Daoy (cell line): ENCODE measurements at places on chromosomes 4 and X.

DNA sequence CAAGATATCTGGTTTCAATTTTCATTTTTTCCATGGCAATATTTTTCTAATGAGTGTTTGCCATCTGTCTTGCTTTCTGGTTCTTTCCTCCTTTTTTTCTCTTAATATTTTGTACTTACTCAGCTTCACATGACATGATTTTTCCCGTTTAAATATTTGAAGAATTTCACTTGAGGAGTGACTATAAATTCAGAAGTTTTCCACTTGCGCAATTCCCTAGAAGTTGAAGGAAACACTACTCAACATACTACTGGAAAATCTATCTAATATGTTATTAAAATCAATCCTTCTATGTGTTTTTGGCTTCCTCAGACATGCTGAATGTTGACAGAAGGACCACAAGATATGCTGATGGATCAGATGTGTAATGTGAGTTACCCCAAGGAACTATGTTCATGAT is 36.8 kb upstream of the BANK1 start:
- DNase-seq, result no peak

DNA sequence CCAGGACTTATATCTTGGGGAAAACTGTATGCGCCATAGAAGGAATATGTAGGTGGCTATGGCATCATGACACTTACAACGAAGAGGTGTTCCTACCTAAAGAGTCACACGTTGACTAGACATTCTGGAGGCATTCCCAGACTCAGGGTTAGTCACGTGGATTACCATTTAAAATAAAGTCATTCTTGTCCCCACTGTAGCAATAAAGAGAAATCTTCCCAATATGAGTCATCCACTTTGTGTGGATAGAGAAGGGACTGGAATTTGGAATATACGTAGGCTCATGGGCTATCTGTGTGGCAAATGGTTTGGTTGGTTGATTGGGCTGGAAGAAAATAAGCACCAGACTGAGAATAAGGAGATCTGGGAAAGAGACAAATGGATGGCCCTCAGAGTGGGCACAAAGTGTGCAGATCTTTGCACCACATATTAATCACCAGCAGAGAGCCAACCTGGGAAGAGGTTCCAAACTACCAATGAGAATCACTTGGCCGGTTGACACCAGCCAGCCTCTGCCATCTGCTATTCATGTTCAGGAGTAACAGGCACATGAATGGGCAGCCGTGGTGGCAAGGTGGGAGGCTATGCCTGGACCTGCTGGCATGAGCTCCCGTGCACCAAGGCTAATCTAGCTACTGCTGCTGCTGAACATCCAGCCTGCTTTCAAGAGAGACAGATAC is 41.0 kb downstream of the MTNR1A start:
- no peak for DNase-seq

DNA sequence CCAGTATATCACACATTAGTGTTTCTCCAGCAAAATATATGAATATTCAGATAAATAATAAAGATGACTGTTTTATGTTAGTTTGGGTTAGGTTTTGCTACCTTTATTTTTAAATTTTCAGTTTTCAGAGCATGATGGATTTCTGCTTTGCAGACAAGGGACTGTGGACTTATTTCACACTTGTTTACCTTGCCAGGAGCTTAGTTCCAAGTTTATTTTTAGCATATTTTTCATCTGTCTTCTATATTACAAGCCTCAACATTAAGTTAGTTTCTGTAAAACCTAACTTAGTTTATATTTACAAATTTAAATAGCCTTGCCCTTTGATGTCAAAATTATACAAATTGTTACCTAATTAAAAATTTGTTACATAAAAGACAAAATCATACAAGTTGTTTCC is 163.4 kb downstream of the FBXW7 start:
- DNase-seq, result no peak

DNA sequence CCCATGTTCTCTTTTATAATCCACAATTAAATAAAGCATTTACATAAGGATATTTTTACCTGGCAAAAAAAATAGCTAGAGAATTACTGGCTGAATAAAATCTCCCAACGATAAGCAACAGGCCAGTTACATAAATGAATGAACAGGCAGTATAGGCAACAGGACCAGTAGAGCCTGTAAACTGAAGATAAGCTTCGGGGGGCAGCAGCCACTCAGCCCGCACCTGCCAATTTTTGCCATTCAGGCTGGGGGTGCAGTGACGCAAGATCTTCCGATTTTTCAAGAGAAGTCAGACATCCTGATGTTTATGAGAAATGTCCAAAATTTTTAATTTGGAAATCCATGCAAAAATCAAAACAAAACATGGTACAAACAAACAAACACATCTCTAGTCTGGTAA is 49.0 kb upstream of the CDKN2AIP start:
- DNase-seq, result no peak

- no peak for DNase-seq
Measured at GRCh38 chrX:23832721-23833120, 49.7 kb downstream of the SAT1 start.

GRCh38 chrX:136318895-136319597 is 18.3 kb downstream of the ADGRG4 start:
- DNase-seq, result no peak

- no peak for DNase-seq
Measured at GRCh38 chrX:107630031-107630689, 1.9 kb downstream of the PRPS1 start.

GRCh38 chrX:11305641-11306040 is 12.4 kb downstream of the AMELX start:
- no peak for DNase-seq
